CD4-positive, alpha-beta T cell (primary cell): ENCODE measurements at places on chromosomes 2 and 18.

DNA sequence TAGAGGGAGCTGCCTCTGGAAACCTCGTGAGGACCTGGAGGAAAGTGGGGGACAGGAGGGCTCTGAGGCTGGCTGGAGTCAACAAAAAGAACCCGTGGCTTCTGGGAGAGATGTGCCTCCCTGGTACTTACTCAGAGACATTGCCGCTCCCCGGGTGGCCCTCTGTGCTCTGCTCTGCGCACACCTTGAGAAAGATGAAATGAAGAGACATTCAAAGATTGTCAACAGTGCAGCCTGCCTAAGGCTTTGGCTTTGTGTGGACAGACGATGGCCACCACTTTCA, 14.5 kb downstream of the CYS1 start:
- DNase-seq, result no peak

- DNase-seq, result no peak
These were observed 208.3 kb downstream of the AFF3 start for GRCh38 chr2:99933894-99934650.

DNA sequence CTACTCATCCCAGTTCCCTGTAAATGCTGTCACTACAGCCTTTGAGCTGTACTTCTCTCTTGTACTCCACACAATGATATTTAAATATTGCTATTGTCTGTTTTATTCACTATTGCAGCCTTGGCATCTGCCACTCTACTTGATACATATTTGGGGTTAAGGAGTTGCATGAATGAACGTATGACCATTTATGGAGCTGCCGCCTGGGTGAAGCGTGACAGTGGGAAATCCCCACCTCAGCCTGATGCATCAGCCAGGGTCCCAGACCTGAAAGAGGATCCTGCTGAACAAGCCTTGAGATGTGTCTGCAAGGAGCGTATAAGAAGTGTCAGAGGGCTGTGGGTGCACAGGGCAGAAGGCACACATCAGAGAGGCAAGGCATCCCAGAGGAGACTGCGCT, 39.1 kb downstream of the MRPL35 start:
- DNase-seq, result peak; percentile 17

- DNase-seq, result no peak
These were observed 6.1 kb downstream of the CTDSP1 start for GRCh38 chr2:218405746-218406208.

DNA sequence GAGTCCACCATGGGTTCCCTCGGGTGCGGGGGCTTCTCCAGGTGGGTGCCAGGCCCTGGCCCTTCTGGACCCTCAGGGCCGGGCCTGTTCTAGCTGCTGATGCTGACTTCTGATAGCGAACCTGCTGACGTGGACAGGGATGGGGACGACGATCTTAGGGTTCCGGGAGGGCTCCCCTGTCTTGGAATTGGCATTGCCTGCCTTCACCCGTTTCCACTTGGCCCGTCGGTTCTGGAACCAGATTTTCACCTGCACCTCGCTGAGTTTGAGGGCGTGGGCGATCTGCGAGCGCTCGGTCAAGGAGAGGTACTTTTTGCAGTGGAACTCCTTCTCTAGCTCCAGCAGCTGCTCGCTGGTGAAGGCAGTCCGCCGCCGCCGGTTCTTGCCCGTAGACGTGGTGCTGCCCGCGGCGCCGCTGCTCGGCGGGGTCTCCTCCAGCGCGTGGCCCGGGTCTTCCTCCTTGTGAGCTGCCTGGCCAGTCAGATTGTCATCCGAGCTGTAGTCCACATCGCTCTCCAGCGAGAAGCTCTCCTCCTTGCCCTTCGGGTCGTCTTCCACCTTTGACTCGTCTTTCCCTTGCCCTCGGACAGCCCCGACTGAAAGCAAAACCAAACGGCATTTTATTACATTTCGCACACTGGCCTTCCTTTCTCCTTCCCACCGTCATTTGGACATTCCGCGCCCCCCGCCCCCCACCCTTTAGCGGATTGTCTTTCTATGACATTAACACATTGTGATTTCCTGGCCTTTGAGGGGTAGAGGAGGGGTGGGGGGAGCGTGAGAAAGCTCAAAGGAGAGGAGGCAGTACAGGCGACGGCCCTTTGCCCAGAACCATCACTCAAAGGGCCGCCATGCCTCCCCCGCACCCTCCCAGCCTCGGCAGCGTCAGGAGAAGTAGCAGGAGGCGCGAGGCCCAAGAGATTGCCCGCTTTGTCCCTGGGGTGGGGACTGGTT, 2.1 kb downstream of the GBX2 start:
- DNase-seq, result no peak

DNA sequence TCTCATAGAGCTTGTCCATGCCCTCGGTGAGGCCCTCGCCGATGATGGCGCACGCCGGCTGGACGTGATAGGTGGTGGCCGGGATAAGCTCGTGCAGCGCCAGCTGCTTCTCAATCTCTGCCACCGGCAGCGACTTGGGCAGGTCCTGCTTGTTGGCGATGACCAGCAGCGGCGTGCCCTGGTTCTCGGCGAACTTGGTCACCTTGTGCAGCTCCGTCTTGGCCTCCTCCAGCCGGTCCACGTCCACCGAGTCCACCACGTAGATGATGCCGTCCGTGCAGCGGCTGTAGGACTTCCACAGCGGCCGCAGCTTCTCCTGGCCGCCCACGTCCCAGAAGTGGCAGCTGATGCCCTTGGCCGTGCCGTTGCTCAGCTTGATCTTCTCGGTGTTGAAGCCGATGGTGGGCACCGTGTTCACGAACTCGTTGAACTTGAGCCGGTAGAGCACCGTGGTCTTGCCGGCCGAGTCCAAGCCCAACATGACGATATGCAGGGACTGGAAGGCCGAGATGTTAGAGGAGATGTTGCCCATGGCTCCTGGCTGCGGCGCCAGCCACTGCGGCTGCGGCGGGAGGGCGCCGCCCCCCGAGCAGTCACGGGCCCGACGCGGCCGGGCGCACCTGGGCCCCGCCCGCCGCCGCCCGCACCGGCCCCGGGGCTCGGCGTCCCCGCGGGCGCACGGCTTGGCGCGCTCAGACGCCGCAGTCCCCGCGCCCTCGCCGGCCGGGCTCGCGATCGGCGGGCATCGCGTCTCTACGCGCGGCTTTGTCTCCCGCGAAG, 636 bp downstream of the ARL4C start:
- DNase-seq, result peak; percentile 61

GRCh38 chr18:12422936-12423335, 15.2 kb downstream of the PRELID3A start:
- DNase-seq, result no peak
